ENCODE measurements at places on chromosomes 5 and 9. TPM values are rescaled to one million over a fixed set of nuclear protein-coding genes. Genes with fewer than 3 reads are reported as not detected.

The TAS2R1 gene
- polyA plus RNA-seq: not detected

The PCSK5 gene
- 16.3 TPM for polyA plus RNA-seq

The SCAI gene
- polyA plus RNA-seq: 14.0 TPM

The AFAP1L1 gene
- polyA plus RNA-seq: 107 TPM

The LCN12 gene
- polyA plus RNA-seq: 1.2 TPM

The GCNT4 gene
- polyA plus RNA-seq: 0.49 TPM
